ENCODE measurements at places on chromosomes 6 and 20.

- DNase-seq: no peak
Measured at GRCh38 chr20:62772990-62773844, 23.1 kb upstream of the MRGBP start.

DNA sequence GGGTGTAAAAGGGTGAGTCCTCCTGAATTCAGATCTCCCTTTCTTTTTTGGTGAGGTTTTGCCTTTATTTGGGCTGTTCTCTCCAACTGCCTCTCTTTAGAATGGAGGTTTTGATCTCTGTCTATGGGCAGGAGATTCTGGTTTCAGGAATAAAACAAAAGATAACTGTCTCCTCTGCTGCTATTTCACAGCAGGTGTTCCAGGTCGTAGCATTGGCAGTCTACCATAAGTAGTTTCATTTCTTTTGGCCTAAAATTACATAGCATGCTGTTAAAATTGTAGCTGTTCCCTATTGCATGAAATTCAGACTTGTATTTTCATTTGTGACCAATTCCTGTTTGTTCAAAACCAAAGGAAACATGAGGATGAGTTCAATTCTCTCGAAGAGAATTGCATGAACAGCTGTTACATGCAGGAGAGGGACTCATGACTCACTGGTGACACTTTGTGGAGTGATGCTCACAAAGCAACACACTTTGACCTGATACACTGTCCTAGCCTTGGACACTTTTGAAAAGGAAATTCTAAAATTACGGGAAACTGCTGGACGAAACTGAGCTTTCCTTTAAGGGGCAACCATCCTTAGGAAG lies 76.8 kb upstream of the SIRPG start:
- peak; percentile 66 for DNase-seq

DNA sequence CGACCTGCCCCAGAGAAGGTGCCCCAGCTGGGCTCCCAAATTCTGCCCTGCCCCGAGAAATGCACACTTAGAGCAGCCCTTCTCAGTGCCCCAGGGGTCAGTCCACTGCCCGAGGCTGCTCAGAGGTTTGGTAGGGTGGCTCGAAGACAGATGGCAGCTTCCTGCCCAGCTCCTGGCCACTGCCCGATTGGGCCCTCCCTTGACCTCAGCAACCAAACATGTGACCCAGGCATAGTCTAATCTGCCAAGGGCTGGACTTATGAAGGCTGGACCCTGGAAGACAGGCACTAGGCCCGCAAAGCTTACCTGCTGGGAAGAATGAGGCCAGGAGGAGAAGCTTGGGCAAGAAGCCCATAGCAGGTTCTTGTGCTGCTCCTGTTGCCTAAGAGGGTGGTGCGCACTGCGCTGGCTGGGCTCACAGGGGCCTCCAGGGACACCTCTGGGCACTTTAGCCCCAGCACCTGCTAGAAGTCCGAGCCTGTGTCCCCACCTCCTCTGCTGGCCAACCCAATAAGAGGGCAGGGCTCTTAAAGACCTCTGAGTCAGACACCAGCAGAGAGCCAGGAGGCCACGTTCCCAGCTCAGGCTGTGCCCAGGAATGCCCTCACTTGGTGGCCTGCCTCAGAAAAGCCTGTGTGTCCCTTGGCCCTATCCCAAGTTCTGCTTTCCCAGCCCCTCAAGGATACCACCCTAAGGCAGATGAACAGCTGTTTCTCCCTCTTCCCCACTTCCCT lies 5.5 kb downstream of the SIGLEC1 start:
- DNase-seq: no peak

DNA sequence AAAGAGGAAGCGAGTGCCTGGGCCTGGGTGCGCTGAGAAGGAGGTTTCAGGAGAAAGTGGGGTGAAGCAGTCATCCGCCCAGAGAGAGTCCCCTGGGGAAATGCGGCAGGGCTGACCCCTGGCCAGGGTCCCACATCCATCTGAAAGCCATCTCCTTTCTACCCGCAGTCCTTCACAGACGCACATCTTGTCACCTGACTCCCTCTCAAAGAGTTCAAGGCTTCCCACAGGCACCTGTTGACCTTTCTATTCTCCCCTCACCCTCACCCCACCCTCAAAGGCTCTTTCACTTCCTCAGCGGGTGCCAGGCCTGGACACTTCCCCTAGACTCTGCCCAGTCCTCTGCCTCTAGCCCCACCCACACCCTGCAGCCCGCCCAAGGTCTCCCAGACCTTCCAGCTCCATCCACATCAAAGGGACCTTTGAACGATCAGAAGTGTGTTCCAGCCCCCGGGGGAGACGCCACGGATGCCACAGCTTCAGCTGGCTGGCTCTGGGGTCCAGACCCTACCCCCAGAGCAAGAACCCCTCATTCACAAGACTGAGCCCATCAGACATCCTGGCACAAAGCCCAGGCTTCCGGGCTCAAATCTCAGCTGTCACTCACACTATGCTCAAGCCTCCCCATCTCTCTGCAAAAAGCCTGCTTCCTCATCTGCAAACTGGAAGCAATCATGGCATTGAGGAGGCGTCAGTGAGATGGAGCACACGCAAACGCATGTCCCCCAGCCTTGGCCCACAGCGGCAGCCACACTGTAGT lies 2.1 kb downstream of the CTSZ start:
- peak; percentile 52 for DNase-seq

DNA sequence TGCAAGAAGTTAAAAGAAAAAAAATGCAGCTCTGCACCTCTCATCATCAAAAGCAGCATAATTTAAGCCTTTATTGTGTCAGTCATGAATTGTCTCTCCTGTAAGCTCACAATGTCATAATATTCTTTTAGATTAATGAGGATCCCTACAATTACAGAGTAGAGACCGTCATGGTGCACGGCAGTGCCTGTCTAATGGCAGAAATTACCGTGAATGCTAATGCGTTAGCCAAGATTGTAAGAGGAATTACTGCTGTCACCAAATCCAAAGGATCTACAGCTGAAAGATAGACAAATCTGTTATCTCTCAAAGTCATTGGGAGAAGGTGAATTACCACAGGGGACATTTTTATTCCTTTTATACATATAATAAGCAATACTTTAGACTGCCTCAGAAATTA lies 631.6 kb upstream of the NRSN1 start:
- DNase-seq: no peak

DNA sequence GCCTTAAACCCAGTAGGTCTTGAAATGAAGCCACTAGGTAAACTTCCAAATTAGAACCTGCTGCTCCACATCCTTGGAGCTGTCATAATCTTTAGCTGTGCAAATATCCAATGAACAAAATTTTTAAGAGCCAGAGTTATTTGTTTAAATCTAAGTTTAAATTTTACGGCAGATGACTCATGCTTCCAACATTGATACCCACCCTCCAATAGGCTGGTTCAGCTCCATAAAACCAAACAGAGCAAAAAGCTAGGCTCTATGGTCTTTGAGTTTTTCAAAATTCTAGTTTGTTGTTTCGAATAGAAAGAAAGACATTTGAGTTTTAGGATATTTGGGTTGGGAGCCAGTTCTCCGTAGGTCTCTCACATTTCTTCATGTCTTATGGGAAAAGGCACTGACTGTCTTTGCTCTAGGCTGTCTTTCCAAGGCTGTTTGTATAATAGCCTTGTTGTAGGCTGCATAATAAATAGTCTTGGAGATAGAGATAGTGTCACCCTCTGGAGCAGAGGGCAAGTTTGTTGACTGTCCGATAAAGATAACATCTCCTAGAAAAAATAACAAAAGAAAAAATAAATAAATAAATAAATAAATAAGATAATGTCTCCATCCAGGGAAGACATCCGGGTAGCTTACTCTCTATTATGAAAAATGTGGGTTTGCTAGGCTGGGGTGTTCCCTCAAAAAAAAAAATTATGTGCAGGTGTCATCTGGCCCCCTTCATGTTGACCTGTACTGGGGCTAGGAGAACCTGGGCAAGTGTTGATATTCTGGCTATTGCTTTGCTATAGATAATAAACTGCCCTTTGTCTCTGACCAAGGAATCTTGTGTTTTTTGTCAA lies 36.5 kb downstream of the SLC2A12 start:
- no peak for DNase-seq

DNA sequence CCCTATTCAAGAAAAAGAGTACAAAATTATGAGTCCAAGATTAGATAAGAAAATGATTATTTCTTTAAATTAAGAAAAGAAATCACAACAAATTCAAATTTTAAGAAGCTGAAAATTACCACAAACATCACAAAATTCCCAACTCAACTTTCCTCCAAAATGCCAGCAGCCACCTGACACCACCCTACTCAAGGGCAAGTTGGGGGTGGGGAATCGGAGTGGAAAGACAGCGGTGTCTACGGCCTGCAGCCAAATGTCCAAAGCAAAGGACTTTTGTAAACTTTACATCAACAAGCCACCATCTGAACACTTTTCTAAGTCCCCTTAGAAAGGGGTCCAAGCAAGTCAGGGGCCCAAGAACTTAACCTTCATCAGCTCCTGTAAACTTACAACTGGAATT lies 1.6 kb upstream of the EYA2 start:
- DNase-seq: no peak

GRCh38 chr20:12699374-12700228 lies 309.2 kb upstream of the SPTLC3 start:
- DNase-seq: no peak

- DNase-seq: no peak
Measured at GRCh38 chr6:137510923-137511322, 16.7 kb upstream of the OLIG3 start.

GRCh38 chr6:47822856-47823554 lies 41.2 kb downstream of the OPN5 start:
- no peak for DNase-seq

- DNase-seq: peak; percentile 60
Measured at GRCh38 chr6:16413399-16413798, 175.0 kb downstream of the GMPR start.

- DNase-seq: no peak
Measured at GRCh38 chr20:38152175-38152620, 12.9 kb downstream of the TGM2 start.

- no peak for DNase-seq
Measured at GRCh38 chr6:925656-926213, 232.8 kb upstream of the EXOC2 start.

GRCh38 chr20:4880051-4880450 lies 121.3 kb downstream of the SLC23A2 start:
- no peak for DNase-seq

DNA sequence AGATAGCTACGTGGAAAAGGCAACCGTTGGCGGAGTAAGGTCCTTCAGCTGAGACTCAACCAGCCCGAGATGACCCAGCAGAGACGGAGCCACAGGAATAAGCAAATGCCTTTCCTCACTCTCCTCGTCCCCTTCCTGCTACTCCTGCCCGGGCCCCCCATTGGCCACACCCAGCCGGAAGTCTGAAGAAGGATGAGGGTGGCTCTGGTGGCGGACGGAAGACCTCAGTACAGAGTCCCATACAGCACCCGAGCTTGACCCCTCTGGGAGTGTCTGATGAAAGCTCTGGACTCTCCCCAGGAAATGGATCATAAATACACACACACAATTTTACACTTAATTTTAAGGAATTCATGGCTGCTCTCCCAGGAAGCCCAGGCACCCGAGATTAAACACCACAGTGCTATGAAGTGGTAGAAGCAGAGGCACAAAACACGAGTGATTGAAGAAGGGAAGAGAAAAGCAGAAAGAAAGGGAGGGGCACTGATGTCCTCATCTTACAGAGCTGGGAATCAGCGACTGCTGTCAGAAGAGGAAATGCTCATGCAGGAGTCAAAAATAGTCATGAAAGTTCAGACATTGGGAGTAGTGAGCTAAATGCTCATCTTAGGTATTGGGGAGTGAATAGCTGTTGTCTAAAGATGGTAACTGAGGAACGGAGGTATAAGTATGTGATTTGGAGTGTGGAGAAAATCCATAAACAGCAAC lies 125.6 kb downstream of the BANF2 start:
- no peak for DNase-seq
